ENCODE measurements at places on chromosomes 11 and 22.
A peak's percentile ranks its signal among the peaks of the same experiment; 100 is the strongest.

- peak; percentile 71 for DNase-seq
These were observed at the start of gene PTPMT1 for GRCh38 chr11:47565340-47566148. PTPMT1 (plus strand) TSS chr11:47565599; CDS start chr11:47565623, 24 bp downstream.

GRCh38 chr22:38696606-38697424, 3.9 kb downstream of the JOSD1 start:
- peak; percentile 66 for DNase-seq

GRCh38 chr11:14908214-14908880, 16.3 kb upstream of the CYP2R1 start:
- DNase-seq, result peak; percentile 42

- DNase-seq, result no peak
These were observed 20.7 kb downstream of the GRIK4 start for GRCh38 chr11:120532082-120532831.

DNA sequence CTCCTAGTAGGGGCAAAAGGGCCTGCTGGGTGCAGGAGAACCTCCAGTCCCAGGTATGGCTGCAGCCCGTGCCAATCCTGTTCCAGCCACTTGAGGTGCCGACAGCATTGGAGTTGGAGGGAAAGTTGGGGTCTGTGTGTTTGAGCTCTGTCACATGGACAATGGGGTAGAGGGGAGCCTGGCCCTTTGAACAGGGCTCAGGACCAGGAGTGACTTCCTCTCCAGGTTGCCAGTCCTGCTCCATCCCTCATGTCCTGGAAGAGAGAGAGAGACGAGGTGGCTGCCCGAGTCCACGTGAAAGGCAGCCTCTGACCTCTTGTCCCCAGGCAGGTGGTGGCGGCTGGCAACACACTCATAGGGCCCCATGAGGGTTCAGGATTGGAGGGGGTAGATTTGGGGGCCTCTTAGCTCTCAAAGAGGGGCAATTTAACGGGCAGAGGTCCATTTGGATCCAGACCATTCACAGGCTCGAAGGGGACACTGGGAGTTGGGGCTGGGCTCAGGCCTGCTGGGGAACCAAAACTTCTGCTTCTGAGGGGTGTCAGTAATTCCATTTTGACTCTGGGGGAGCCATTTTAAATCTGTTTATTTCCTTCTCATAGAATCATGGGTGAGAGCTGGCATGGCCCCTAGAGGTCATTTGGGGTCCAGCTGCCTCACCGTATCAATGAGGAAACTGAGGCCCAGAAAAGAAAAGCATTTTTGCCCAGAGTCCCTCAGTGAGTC, 4.1 kb downstream of the ADORA2A start:
- no peak for DNase-seq

- DNase-seq, result no peak
These were observed 6.0 kb upstream of the SLC35C1 start for GRCh38 chr11:45798793-45799441.

DNA sequence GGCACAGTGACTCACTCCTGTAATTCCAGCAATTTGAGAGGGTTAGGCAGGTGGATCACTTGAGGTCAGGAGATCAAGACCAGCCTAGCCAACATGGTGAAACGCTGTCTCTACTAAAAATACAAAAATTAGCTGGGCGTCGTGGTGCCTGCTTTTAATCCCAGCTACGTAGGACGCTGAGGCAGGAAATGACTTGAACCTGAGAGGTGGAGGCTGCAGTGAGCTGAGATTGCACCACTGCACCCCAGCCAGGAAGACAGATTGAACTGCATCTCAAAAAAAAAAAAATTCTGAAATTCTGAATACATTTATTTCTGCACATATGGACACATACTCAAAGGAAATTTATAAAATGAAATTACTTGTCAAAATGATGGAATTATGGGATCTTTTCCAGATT, 103.2 kb downstream of the GRIA4 start:
- no peak for DNase-seq

Measured in stimulated activated CD4-positive, alpha-beta T cell treated with anti-CD3 and anti-CD28 coated beads, Interleukin-4, amount 100 ng/mL, for 24 hours (primary cell).